ENCODE measurements at places on chromosomes 5 and 9.

- DNase-seq = no peak
Observed at GRCh38 chr5:176888016-176888864, 10.9 kb downstream of the HK3 start.

GRCh38 chr5:180172447-180173197 is 36.4 kb downstream of the RASGEF1C start:
- no peak for DNase-seq

- no peak for DNase-seq
Observed at GRCh38 chr9:76756268-76756640, 8.0 kb upstream of the PCA3 start.

DNA sequence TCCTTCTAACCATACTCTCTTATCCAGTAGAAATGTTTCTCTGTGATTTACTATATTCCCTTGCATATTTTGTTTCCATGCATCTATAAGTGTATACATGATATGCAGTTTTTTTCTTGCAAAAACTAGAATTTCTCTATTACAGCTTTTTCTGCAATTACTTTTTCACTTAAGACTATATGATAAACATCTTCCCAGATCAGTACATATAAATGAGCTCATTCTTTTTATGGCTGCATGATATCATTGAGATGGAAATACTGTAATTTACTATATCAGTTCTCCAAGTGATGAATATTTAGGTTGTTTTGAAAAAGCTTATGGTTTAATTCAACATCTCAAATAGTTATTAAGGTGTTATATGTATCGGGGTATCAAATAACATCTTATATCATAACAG is 18.1 kb upstream of the ZNF608 start:
- DNase-seq = no peak

DNA sequence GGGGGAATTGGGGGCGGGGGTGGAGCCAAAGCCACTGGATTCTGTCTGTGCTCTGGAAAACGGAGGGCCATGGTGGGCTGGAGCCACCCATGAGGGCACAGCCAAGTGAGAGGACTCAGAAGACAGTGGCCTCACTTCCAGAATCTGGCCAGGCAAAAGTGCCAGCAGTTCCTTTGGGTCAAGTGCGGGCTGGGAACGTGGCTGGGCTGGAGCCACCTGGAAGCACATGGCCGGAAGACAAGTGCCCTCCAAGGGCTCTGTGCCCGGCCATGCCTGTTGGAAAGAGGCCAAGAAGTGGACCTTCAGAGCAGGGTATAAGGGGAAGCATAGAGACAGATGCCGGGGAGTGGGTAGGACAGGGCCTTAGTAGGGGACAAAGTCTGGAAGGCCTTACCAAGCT is 11.7 kb upstream of the SH3PXD2B start:
- DNase-seq = no peak

GRCh38 chr5:95759634-95760033 is 28.5 kb downstream of the RHOBTB3 start:
- DNase-seq = no peak

- DNase-seq = peak; percentile 15
Observed at GRCh38 chr5:53334431-53334941, 145.9 kb upstream of the FST start.

DNA sequence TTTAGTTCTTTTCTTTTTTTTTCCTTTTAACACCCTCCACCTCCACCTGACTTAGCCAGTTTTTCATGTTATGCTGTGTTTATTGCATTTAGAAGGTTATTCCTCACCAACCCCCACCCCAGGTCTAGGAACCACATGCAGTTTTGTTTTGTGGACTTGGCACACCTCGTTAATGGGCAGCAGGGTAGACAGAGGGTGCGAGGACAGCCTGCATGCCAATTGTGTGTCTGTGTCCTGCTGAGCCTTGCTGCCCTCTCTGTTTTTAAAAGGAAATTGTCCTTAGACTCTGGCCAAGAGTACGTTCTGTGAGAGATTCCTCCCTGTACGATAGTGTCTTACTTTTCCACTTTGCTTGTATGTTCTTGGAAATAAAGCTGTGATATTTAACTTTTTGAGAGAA is 13.9 kb downstream of the PIK3R1 start:
- no peak for DNase-seq

- no peak for DNase-seq
Observed at GRCh38 chr9:100287186-100287585, 65.6 kb downstream of the TEX10 start.

GRCh38 chr5:168978015-168978414 is 322.9 kb downstream of the SLIT3 start:
- DNase-seq = no peak

DNA sequence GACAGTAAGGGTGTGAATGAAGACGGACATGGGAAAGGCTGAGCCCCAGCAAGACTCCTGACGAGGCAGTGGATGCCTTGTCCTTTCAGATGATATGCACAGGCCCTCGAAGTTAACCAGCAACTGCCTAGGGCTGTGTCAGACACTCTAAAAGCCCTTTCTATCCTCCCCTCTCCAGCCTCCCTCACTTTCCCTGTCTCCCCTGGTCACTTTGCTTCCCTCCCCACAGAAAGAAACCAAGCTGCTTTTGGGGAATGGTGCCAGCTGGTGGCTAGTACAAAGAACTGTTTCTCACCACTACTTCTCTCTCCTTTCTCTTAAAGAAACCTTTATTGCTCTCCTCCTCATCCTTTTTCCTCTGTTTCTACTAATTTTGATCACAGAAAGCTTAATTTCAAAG is 21.4 kb downstream of the LHFPL2 start:
- DNase-seq = no peak

DNA sequence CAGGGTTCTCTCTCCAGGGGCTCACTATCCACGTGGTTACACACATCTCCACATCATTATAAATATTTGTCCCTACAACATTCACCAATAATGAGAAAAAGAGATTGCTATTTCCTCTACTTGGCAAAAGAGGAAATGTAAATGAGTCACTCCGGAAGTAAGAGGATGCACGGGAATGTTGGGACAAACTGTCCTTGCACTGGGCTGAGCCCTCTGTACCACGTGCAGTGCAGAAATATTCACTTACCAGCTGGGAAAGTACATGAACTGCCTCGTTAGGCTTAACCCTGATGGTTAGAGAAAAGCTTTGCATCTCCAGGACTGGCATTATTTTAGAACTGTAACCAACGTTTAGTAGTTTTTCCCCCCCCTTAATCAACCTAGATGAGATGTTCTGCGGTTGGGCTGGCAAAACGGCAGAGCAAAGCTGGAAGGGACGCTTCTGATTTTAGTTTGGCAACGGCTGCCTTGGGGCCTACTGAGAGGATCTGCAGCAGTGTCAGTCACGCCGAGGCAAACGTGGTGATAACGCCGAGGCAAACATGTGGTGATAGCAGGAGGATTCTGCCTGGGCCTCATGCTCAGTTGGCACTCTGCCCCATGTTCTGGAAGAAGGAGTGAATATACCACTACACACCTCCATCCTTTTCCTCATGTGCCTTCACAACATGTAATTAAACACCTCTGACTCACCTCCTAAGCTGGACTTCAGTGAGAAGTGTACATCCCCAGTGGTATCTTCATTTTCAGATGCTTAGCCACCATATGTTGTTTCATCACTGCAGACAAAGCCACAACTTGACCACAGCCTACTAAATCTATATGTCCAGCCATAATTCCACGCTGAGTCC is 661.4 kb upstream of the KLF4 start:
- DNase-seq = no peak

- no peak for DNase-seq
Observed at GRCh38 chr5:82283893-82284292, 5.7 kb upstream of the RPS23 start.
